ENCODE measurements at places on chromosomes 7 and 10. TPM values are rescaled to one million over a fixed set of nuclear protein-coding genes. Genes with fewer than 3 reads are reported as not detected.

- no peaks in the 10 kb centered on the region for H3K36me3 ChIP-seq
- H3K27ac ChIP-seq = peak overlapping the region; percentile 69
- H3K4me1 ChIP-seq = peaks cover 21% of the 10 kb centered on the region
Observed at GRCh38 chr10:79424221-79425073, 21.0 kb downstream of the ZCCHC24 start.

DNA sequence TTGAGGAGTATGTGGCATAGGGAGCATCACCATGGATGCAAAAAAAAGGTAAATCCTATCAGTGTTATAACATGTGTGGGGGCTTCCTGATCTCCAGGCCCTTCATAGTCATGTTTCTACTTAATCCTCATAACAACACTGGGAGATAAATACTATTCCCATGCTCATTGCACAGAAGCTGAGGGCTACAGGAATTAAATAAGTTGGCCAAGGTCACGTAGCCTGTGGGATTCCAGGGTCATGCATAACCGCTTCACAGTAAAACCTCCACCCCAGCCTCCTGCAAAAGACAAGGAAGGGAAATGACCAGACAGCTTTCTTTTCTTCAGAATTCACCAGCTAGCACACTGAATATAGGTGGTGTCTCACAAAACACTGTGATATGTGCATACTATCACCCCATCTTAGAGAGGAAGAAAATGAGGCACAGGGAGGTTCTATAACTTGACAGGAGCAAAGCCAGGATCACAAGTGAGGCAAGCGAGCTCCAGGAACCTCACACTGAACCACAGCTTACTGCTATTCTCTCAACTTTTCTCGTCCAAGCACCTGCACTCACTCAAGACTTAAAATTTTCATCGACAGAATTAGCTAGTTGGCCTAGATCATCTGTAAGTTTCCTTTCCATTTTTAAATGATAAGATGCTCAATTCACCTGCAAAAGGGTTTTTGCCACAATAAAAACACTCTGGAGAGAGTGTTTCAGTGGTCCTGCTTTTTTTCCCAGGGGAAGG, 13.4 kb downstream of the JAZF1 start:
- no peaks in the 10 kb centered on the region for H3K36me3 ChIP-seq
- peaks cover 29% of the 10 kb centered on the region for H3K4me1 ChIP-seq
- no peaks in the 10 kb centered on the region for H3K27me3 ChIP-seq
- no peak overlapping the region for H3K27ac ChIP-seq
- H3K4me3 ChIP-seq = no peak overlapping the region

DNA sequence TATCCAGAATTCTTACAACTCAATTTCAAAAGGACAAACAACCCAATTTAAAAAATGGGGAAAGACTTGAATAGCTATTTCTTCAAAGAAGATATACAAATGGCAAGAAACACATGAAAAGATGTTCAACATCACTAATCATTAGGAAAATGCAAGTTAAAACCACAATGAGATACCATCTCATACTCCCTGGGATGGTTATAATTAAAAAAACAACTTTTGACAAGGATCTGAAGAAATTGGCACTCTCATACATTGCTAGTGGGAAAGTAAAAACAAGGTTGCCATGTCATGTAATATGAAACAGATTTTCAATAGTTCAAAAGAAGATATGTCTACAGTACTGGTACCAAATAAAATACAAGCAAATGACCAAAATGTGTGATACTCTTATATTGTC, 9.0 kb downstream of the OAT start:
- no peak overlapping the region for H3K4me3 ChIP-seq
- DNase-seq = no peak
- H3K27me3 ChIP-seq = no peaks in the 10 kb centered on the region
- H3K36me3 ChIP-seq = peaks cover 8% of the 10 kb centered on the region
- H3K27ac ChIP-seq = no peak overlapping the region

DNA sequence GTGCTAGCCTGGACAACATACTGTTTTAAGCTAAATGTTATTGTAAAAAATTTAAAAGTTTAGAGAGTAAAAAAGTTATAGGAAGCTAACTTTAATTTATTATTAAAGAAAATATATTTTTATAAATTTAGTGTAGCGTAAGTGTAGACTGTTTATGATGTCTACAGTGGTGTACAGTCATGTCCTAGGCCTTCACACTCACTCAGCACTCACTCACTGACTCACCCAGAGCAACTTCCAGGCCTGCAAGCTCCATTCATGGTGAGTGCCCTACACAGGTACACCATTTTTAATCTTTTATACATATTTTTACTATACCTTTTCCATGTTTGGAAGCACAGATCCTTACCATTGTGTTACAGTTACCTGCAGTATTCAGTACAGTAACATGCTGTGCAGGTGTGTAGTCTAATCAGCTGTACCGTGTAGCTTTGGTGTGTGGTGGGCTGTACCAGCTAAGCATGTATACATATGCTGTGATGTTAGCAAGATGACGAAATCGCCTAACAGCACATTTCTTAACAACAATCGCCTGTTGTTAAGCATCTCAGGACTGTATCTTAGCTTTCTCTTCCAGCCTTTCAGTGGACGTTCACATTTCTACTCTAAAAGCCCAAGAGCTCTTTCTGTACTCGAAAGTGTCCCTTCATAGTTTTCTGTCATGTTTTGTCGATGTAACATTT, 12.5 kb downstream of the RNF32 start:
- no peaks in the 10 kb centered on the region for H3K4me1 ChIP-seq
- H3K27ac ChIP-seq = no peak overlapping the region
- no peak overlapping the region for H3K4me3 ChIP-seq
- no peaks in the 10 kb centered on the region for H3K36me3 ChIP-seq
- DNase-seq = no peak

The CCL26 gene
- not detected for total RNA-seq

Measured in thyroid gland (tissue), 4 donors.